ENCODE measurements at places on chromosomes 3 and 15.

DNA sequence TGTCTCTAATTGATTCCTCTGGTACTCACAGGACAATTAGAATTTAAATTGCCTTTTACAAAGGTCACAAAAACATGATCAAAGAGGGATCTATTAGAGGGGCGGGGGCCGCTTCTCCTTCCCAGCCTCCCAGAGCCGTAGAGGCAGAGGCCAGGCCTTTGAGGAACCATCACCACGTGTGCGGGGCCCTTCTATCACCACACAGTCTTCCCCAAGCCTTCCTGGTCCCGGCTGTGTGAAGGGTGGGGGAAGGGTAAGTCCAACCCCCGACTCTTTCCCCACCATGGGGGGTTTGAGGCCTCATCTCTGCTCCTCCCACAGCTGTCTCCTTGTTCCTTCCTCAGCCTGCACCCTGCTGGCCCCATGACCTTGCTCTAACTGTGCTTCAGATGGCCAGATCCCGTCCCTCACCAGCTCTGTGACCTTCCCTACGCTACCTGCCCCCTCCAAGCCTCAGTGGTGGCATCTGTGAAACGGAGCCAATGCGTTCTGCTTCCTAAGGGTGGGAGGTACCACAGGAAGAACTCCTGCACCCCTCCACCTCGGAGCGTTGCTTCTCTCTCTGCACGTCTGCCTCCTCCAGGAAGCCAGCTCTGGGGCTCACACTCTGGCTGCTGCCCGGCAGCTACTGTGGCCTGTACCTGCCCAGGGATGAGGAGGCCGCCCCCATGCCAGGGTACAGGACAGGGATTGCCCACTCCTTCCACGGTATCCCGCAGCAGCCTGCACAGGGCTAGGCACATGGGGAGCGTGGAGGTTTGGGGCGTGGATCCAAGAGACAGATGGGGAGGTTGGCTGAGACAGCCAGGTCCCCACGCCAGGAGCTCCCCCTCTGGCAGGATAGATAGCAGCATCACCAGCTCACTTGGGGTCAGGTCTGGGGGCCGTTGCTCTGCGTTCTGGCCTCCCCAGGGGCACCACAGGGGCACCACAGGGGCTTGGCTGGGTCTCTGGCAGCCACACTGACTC lies 83.8 kb downstream of the LINGO1 start:
- peak; percentile 69 for DNase-seq

GRCh38 chr3:141012571-141012970 lies 38.6 kb upstream of the SPSB4 start:
- no peak for DNase-seq

DNA sequence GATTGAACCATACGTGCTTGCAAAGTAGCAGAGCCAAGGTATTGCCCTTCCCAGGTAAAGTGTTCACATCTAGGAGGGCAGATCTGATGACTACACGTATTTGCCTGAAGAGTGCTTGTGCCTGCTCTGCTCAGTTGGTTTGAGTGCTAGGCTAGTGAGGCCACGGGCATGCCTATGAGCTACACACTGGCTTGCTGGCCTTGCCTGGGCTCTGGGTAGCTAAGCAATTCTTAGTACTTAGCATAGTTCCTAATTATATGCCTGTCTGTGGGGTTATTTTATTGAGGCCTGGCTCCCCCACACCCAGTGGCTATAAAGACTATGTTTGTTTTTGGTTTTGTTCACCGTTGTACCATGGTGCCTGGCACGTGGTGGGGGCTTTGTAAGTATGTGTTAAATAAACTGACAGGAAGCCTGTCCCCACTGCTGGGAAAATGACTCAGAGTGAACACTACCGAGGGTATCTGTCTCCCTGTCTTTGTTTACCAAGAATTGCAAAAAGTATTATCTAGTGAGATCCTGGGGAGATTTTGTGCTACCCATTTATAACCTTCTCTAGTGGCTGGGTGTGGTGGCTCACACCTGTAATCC lies 72.1 kb upstream of the ETV5 start:
- DNase-seq: peak; percentile 30

DNA sequence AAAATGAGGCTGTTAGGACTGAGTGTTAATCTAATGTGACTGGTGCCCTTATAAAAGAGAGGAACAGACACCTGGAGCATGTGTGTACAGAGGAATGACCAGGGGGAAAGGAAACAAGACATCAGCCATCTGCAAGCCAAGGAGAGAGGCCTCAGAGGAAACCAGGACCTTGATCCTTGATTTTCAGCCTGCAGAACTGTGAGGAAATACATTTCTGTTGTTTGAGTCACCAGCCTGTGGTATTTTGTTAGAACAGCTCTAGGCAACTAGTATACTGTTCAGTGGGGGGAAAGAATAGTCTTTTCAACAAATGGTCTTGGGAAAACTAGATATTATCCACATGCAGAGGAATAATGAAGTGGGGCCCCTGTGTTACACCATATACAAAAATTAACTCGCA lies 80.6 kb downstream of the CCR1 start:
- no peak for DNase-seq

GRCh38 chr15:39191871-39192291 lies 389.0 kb upstream of the THBS1 start:
- DNase-seq: no peak

- no peak for DNase-seq
These were observed 6.6 kb downstream of the TM6SF1 start for GRCh38 chr15:83113881-83114674.

GRCh38 chr3:46187876-46188275 lies 20.2 kb downstream of the CCR1 start:
- no peak for DNase-seq

- DNase-seq: no peak
These were observed 32.5 kb downstream of the KLF13 start for GRCh38 chr15:31358957-31359701.

- DNase-seq: no peak
These were observed 86.6 kb downstream of the TRAK1 start for GRCh38 chr3:42177801-42178150.

- DNase-seq: no peak
These were observed 11.8 kb upstream of the PIAS1 start for GRCh38 chr15:68042156-68042854.

- DNase-seq: no peak
These were observed 239.6 kb upstream of the NR2E3 start for GRCh38 chr15:71570736-71571135.

DNA sequence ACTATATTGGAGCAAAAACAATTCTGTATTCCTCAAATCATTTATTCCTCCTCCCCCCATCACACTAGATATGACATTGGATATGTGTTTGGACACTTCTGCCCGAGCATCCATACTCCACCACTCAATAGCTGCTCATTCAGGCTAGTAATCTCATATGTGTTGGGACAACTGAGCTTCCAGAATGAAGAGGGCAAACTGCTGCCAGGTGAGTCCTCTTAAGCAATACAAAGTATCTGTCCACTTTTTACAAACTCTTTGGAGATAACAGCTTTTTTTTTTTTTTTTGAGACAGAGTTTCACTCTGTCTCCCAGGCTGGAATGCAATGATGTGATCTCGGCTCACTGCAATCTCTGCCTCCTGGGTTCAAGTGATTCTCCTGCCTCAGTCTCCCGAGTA lies 5.4 kb upstream of the TNFSF10 start:
- no peak for DNase-seq

DNA sequence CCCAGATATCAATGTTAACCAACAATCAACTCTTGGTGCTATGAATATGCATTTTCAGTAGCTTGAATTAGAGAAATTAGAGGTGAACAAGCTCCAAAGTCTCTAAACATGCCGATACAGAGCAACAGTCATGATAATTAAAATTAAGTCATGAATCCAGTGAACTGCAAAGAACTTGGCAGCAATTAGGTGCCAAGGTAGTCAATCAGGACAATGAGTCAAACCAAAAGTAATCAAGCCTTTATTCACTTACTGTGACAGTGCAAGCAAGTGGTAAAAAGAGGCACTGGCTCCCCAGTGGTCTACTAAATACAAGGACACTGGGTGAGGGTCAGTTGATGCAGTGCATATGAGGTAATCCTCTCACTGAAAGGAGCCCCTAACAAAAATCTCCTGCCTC lies 1.8 kb downstream of the ZNF770 start:
- no peak for DNase-seq

- DNase-seq: no peak
These were observed 68.8 kb upstream of the TMEM115 start for GRCh38 chr3:50428007-50428633.

GRCh38 chr15:100720406-100720967 lies 118.1 kb downstream of the ASB7 start:
- DNase-seq: no peak

GRCh38 chr3:133477487-133477886 lies 77.6 kb downstream of the BFSP2 start:
- DNase-seq: no peak

- DNase-seq: no peak
These were observed 58.6 kb downstream of the CACNA2D3 start for GRCh38 chr3:54180921-54181320.

- no peak for DNase-seq
These were observed 115.2 kb downstream of the GABRG3 start for GRCh38 chr15:27086149-27086548.

DNA sequence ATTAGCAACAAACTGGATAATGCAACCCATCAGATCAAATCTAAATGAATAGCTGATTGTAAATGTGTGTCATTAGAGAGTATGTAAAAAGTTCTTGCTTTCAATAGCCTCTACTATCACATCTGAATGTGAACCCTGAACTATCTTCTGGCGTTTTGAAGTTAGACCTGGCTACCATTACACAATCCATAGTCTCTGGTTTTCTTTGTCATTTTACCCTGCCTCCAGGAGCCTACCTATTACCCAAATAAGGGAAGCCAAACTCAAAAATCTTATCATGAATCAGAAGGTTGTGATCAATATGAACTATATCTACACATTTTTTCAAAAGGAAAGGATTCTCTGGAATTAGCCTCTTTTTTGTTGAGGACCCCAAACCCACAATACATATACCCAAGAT lies 31.8 kb downstream of the PCYT1A start:
- no peak for DNase-seq

GRCh38 chr15:75058127-75058905 lies 34.9 kb downstream of the PPCDC start:
- DNase-seq: peak; percentile 66

GRCh38 chr3:68999605-69000004 lies 13.9 kb downstream of the EOGT start:
- no peak for DNase-seq

DNA sequence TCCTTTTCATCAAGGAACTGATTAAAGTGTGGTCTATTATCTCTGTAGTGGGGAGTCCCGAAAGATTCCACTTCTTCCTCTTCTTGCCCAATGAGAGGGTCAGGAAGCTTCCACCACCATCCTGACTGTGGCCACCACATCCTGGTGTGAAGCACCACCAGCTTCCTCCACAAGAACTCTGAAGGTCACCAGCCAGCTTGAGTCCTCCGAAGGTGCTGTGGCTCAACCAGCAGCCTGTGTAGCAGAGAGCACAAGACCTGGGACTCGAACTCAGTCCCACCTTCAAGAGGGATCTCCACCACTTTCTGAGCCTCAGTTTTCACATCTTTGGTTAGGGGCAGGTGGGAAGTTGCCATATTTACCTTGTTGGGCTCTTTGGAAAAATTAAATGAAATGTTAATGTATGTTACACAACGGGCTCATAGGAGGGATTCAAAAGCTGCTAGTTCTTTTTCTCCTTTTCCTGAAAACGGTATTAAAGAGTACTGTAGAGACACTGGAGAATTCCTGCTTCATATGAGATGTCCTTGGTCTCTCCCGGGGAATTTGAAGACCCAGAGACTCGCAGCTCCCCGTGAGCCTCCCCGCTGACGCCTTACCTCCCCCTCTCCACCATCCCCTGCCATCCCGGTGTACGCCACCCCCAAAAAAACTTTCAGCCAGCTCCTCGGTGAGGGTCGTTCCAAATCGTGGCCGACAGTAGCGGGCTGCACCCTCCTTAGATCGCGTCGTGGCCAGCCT lies 816 bp upstream of the ACAN start:
- DNase-seq: no peak

DNA sequence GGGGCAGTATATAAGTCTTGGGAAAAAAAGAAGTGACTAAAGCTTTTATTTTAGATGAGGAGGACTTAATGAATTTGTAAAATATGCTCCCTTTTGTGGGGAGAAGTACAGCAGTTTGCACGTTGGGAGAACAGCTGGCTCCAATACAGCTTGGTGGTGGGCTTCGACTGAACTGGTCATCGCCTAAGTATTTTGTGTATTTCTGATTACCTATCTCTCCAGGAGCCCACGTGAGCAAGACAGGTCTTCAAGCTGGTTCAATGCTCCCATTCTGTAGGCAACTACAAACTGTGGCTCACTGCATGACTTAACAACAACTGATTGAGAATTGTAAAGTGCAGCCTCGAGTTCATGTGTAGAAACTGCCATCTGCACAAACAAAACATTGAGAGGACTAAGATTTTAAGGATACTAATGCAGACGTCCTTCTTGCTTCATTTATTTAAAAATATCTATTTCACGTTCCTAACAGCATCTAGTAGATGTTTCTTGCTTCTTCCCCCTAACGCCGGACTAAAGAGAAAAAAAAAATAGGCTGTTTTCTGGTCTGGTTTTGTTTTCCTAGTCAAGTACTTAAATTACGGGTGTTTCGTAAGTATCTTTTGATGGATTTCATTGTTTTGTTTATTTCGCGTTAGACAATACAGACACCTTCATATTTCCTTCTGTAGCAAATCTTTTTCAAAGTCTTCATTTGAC lies 1.4 kb upstream of the GREM1 start:
- DNase-seq: no peak

Measured in endodermal cell (in vitro differentiated cells).